Cerebellum (tissue), 4 donors: ENCODE measurements at places on chromosomes 1 and 21.

DNA sequence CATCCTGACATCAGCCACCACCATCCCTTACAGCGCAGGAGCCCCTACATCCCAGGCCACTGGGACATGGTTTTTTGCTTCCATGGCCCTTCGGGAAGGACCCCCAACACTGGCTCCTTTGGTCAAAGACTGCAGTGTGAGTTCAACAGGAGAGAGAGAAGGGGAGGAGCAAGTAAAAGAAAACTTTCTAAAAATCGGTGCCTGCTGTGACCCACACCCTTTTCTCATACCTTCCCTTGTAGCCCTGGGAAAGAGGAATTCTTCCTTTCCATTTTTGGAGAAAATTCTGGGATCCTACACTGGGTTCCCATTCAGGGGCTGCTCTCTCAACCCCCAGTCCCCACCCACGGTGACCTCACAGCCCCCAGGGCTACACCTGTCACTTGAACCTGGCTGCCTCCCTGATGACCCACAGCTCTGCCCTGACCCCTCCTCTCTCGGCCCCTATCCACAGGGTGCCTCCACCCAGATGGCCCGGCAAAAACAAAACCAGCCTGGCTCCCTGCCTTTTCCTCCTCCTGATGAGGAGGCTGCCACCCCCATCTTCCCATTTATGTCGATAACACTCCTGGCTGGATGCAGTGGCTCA, 7.6 kb downstream of the PADI4 start:
- no peak for DNase-seq

DNA sequence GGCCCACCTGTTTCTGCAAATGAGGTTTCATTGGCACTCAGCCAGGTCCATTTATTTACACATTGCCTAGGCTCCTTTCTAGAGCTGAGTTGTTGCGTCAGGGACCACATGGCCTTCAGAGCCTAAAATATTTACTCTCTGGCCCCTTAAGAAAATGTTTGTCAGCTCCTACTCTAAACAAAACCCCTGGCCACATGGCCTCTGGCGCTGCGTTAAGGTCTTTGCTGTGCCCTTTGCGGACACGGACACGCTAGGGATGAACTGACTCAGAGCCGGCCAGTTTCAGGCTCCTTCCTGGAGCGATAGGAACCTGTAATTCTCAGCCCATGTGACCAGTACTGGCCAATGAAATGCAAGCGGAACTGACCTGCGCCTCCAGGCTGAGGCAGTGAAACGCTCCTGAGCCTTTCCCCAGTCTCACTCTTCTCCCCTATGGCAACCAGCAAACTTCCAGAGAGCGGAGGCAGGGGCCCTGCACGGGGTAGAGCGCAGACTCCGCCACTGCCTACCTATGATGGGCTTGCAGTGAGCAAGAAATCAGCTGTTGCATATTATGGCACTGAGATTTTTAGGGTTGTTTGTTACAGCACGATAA, 160.3 kb downstream of the ETS2 start:
- no peak for DNase-seq

GRCh38 chr1:18907021-18907916, 4.9 kb upstream of the ALDH4A1 start:
- DNase-seq: peak; percentile 79

DNA sequence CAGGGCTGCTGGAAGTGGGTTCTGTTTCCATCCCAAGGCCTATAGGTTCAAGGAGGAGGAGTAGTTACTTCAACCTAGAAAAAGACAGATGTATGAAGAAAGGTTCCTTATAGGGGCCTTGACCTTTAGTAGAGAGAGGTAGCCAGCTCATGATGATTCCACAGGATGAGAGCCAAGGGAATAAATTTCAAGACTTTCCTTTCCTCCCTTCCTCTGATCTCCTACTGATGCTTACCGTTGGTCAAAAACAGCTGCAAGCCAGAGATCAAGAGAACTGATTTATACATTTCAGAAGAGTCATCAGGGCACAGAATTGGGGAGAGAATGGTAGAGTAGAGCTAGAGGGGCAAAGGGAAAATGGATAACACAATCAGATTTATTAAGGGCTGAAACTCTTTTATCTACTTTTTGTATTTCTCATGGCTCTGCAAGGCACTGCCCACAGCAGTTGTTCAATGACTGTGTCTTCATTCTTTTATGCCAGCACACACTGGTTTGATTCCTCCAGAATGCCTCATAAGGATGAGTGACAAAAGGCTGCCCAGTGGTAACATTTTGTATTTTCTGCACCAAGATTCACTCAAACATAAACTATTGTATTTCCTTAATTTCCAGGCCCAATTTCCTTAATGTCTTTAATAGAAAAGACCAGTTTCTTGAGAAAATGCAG, 37.4 kb downstream of the AK5 start:
- no peak for DNase-seq

GRCh38 chr1:231186356-231187115, 24.7 kb downstream of the TRIM67 start:
- peak; percentile 52 for DNase-seq

DNA sequence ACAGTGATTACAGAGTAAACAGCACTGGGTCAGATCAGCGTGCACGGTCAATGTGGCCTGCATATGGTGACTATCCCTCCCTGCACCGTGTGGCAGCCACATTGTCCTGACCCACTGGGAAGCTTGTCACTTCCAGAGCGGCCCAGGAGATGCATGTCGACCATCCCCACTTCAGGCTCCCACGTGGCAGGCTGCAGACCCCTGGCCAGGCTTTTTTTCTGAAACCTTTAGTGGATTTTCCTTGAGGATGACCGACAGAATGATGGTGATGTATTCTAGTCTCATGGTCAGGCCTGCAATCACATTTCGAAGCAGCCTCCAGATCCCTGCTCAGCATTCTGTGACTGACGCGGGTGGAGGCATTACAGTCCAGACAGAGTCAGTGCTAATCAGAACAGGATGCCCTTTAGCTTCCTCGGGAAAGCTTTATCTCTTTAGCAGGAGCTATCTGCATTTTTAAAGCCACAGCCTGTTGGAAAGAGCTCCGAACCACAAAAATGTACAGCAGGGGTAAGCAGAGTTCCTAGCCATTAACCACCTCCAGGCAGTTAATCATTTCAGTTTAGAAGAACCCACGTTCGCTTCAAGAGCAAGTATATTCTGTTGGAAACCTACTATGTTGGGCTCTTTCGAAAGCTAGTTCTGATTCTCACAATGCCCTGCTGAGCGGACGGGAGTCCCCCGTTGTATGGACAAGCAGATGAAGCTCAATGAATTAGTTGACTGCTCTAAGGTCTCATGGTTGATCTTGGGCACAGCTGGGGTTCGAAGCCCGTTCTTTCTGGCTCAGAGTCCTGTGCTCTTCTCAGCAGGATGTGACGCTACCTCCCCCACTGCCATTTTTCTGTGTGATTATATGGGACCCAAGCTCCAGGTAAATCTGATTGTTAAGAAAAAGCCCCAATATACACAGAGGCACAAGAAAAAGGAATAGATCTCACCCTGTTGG, 56.5 kb downstream of the IRF2BP2 start:
- DNase-seq: no peak

- no peak for DNase-seq
Measured at GRCh38 chr1:207181847-207182246, 77.8 kb downstream of the C4BPA start.

DNA sequence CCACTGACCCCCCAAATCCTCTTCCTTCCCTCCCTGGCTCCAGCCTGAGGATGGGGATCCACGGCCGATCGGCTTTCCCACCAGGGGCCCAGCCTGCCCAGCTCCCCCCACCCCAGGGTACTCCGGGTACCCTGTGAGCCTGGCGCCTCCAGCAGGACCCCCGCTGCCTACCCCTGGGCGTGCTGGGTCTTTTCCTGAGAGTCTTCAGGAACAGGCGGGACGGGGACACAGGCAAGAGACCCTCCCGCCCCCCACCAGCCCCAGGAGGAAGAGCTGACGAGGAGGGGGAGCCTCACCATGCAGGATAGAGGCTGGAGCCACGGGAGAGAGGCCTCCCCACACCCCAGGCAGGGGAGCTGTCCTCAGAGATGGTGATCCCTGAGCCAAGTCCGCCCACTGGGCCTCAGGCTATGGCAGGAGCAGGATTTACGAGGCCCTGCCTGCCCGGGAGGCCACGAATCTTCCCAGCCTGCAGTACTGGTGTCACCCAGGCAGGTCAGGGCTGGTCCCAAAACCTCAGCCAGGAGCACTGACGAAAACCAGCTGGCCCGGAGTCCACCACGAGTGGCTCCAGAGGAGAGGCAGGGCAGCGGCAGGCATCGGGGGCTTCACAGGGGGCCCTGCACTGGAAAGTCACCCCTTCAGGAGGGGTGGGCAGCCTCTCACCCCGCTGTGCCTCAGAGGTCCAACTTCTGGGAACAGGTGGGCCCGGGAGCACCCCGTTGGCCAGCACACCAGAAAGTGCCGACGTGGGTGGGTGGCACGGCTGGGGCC, 58.0 kb downstream of the MEGF6 start:
- DNase-seq: no peak

- DNase-seq: no peak
Measured at GRCh38 chr1:51875291-51875772, 3.2 kb downstream of the NRDC start.

DNA sequence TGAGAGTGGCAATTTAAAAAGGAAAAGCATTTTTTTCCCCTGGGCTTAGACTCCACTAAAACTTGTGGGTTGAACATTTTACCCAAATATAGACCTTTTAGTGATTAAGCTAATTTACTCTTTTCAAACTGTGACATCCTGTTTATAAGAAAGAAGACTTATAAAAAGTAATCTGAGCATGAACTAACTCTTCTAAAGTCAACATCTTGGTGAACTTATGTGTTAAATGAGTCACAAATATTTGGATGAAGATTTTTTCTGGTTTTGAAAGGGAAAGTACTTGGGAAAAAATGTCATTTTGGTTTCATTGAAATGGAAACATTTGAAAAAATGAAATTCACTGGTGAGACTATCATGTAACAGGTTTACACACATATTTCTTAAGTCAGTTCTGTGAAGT, 109.8 kb downstream of the KCNK2 start:
- no peak for DNase-seq

DNA sequence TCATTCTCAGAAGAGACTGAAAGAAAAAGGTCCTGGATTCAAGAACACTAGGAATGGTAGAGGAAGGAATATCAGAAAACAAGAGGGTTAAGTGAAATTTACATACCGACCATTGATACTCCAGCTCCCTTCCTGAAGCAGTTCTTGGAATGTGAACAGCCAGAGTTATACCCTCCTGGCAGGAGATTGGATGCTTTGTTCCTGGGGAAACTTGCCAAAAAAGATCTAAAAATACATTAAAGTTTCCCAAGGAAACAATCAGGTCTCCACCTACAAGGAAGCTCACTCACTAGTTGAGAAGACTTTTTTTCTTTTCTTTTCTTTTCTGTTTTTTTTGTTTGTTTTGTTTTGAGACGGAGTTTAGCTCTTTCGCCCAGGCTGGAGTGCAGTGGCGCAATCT, 91.1 kb downstream of the HLX start:
- no peak for DNase-seq

- DNase-seq: no peak
Measured at GRCh38 chr1:29324202-29324601, 87.9 kb downstream of the PTPRU start.

DNA sequence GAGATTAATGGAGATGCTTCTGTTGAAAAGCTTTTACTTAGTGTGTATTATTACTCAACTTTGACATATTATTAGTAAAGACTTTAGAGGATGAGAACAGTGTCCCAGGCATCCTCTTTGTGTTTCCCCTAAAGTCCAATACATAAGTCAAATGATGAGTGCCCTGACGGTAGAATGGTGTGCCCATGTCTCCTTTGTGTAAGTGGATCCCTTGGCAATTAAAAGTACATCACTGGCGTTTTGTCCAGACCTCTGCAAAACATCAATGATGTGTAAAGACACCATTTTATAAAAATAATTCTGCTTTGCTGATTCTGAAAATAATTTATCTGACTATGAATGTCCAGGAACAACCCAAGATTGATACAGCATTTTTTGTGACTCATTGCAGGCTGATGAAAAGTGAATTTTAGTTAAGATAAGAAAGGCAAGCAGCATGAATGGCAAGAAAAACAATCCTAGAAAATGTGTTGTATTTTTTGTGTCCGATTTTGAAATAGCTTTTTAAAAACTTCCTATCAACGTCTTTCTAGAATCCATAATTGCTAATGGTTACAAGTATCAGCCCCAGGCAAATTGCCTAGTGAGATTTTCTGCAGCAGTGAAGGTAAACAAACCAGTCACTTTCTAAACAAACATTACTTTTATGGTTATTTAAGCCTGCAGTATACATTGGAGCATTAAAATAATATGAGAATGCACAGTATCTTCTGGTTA, 251.5 kb downstream of the PTPRC start:
- no peak for DNase-seq

- DNase-seq: no peak
Measured at GRCh38 chr1:228172591-228173527, 7.3 kb downstream of the IBA57 start.

GRCh38 chr21:37435711-37436110, 69.1 kb downstream of the DYRK1A start:
- no peak for DNase-seq

DNA sequence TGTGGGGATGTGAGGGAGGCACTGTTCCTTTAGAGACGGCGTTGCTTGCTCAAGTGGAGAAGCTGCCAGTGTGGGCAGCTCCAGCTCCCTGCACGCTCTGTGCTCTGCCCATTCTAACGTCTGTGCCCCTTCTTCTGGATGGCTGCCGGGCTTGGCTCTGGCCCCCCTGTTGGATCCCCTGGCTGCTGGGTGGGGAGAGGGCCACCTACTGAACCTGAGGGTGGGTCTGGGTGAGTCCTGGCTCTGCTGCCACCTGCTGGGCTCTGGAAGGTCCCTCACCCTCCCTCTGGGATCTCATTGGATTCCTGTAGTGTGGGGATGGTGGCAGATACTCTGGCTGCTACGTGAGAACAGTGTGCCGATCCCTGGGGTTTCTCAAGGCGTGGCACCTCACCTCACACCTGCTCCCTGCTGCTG, 5.0 kb downstream of the PFKL start:
- DNase-seq: no peak

DNA sequence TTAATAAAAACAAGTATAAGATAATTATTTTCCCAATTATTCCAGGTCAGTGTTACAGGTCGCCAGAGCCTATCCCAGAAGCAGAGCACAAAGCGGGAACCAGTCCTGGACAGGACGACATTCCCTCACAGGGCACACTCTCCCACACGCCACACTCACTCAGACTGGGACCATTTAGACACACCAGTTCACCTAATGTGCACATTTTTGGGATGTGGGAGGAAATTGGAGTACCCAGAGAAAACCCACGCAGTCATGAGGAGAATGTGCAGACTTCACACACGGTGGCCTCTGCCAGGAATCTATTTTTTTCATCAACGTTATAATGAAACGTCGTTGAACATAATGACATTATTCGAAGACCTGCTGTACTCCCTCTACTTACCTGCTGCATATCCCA, 20.5 kb upstream of the NRDC start:
- DNase-seq: no peak

- DNase-seq: no peak
Measured at GRCh38 chr1:184110272-184111204, 59.0 kb downstream of the TSEN15 start.

DNA sequence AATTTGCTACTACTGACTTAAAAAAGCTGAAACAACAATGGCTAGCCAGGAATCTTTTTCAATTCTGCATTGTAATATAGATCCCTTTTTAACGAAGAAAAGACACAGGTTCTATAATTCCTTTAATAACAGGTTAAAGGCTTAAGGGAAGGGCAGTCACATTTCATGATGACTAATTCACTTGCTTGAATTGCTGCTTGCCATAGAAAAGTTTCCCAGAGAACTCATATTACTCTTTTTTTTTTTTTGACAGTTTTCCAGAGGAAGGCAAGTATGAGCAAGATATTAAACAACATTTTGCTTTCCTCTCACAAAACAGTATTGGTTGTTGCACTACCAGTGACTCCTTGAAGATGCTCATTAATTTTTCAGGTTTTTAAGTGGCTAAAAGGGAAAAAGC, 60.9 kb downstream of the IL23R start:
- no peak for DNase-seq

- DNase-seq: peak; percentile 55
Measured at GRCh38 chr1:119613769-119614720, 34.0 kb downstream of the ZNF697 start.
